ENCODE measurements at places on chromosomes 11 and 22. TPM values are rescaled to one million over a fixed set of nuclear protein-coding genes. Genes with fewer than 3 reads are reported as not detected.
A peak's percentile ranks its signal among the peaks of the same experiment; 100 is the strongest.

GRCh38 chr22:43860831-43861230 lies 1.5 kb downstream of the SULT4A1 start:
- no peaks in the 10 kb centered on the region for H3K4me1 ChIP-seq
- H3K27ac ChIP-seq: no peak overlapping the region
- H3K36me3 ChIP-seq: no peaks in the 10 kb centered on the region
- no peak overlapping the region for H3K4me3 ChIP-seq

- DNase-seq: no peak
- no peak overlapping the region for H3K4me3 ChIP-seq
- peaks cover 10% of the 10 kb centered on the region for H3K27me3 ChIP-seq
- H3K36me3 ChIP-seq: no peaks in the 10 kb centered on the region
These were observed 292 bp downstream of the SCGB2A1 start for GRCh38 chr11:62208785-62209144.

GRCh38 chr22:48104102-48104738 lies 1341.8 kb downstream of the TBC1D22A start:
- H3K27me3 ChIP-seq: no peaks in the 10 kb centered on the region
- no peaks in the 10 kb centered on the region for H3K36me3 ChIP-seq
- H3K4me1 ChIP-seq: no peaks in the 10 kb centered on the region

DNA sequence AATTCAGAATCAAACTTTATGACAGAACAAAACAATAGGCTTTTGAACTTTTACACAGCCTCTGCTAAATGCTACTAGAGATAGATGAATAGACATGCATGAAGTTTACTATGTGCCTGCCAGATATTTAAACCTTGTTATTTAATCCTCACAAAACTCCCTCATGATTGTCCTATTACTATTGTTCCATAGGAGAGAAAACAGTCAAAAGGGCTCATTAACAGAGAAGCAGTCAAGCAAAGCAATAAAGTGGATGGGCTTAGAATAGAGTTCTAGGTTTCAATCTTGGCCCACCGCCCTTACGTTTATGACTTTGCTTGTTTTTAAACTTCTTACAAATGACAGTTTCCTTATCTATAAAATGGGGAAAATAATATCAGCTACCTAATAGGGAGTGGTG lies 12.9 kb downstream of the CWC15 start:
- no peak for DNase-seq
- peaks cover 5% of the 10 kb centered on the region for H3K4me1 ChIP-seq
- peaks cover 17% of the 10 kb centered on the region for H3K36me3 ChIP-seq

DNA sequence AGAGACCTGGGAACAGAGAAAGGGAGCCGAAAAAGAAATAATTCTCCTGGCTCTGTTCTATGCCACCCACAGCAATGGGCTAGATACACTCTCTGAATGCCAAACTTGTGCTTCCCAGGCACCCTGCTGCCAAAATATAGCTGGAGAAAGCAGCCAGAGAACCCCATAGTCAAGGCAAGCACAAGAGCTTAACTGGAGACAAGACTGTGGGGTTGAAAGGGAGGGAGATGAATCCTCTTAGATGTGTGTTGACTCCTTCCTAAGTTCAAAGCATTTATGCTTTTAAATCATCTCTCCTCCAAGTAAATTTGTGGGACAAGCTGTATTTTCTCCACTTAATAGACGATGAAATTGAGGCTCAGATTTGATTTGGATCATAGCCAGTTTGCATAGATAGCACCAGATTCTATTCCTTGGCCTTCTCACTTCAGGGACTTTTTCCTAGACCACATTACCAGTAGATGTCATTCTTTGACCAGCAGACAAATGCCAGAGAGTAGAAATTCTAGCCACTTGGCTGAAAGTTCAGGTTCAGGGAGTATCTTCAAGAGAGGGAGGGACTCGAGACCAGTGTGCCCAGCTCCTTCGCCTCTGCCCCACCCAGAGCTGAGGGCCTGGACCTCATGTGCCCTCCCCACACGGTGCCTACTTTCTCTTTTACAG lies 16.5 kb upstream of the ETS1 start:
- peaks cover 2% of the 10 kb centered on the region for H3K4me1 ChIP-seq
- H3K27me3 ChIP-seq: peaks cover 7% of the 10 kb centered on the region
- H3K27ac ChIP-seq: no peak overlapping the region
- H3K4me3 ChIP-seq: no peak overlapping the region

DNA sequence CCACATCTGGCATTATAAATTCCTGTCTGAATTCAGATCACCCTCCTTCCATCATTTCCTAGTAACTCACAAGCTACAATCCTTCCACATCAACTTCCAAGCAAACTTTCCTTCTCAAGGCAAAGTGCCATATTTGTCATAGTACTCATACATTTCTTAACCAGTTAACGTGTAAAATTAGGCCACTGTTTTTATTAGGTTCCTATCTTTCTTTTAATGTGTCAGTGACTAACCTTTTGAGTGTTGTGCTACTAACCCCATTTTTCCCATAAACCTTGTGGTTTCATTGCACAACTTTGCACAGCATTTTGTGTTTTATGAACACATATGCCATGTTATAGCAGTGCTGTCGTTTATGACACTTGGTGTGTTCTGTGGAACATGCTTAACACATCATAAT lies 90.1 kb downstream of the KIF18A start:
- peaks cover 3% of the 10 kb centered on the region for H3K36me3 ChIP-seq
- H3K4me3 ChIP-seq: no peak overlapping the region
- no peak overlapping the region for H3K27ac ChIP-seq

- H3K4me3 ChIP-seq: no peak overlapping the region
- H3K4me1 ChIP-seq: peaks cover 16% of the 10 kb centered on the region
- peak; percentile 65 for DNase-seq
- H3K36me3 ChIP-seq: peaks cover 31% of the 10 kb centered on the region
- no peaks in the 10 kb centered on the region for H3K27me3 ChIP-seq
These were observed 4.0 kb downstream of the ANKRD13D start for GRCh38 chr11:67293090-67293489.

GRCh38 chr22:44458044-44459020 lies 39.7 kb downstream of the RTL6 start:
- no peak overlapping the region for H3K27ac ChIP-seq
- H3K36me3 ChIP-seq: no peaks in the 10 kb centered on the region
- H3K4me3 ChIP-seq: no peak overlapping the region
- H3K4me1 ChIP-seq: no peaks in the 10 kb centered on the region
- no peak for DNase-seq
- peaks cover 5% of the 10 kb centered on the region for H3K27me3 ChIP-seq

Gene NAALAD2
- total RNA-seq: not detected

Gene APOL4
- not detected for total RNA-seq

Gene MYEOV
- total RNA-seq: 6.8 TPM

Gene FIBP
- 119 TPM for total RNA-seq

Gene MN1
- total RNA-seq: 0.28 TPM

Data from IMR-90 (cell line).